ENCODE measurements at places on chromosomes 7 and 10. TPM values are rescaled to one million over a fixed set of nuclear protein-coding genes. Genes with fewer than 3 reads are reported as not detected.

Gene TEX47
- not detected for total RNA-seq

GRCh38 chr7:99190359-99191009, 17.4 kb downstream of the KPNA7 start:
- no peaks in the 10 kb centered on the region for H3K27me3 ChIP-seq
- H3K4me1 ChIP-seq: no peaks in the 10 kb centered on the region
- H3K36me3 ChIP-seq: no peaks in the 10 kb centered on the region
- DNase-seq: no peak
- no peak overlapping the region for H3K27ac ChIP-seq
- H3K4me3 ChIP-seq: no peak overlapping the region

- DNase-seq: peak; percentile 44
- H3K36me3 ChIP-seq: no peaks in the 10 kb centered on the region
- no peaks in the 10 kb centered on the region for H3K4me1 ChIP-seq
- H3K27me3 ChIP-seq: no peaks in the 10 kb centered on the region
Measured at GRCh38 chr10:8159341-8160165, 105.1 kb downstream of the GATA3 start.

DNA sequence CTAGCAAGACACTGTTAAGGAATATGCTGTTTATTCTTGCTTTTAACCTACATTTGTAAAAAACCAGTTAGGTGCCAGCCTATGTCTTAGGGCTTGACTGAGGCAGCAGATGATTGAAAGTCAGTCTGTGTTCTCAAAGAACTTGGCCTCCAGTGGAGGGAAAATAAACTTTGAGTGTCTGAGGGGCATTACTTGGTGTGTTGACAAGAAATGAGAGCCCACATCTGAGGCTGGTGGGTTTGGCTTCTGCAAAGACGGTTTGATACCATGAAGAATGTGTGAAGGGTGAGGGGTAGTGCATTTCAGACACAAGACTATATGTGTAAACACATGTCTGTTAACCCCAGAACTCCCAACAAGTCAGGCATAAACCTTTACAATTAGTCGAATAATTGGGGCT, 28.5 kb downstream of the CCSER2 start:
- H3K36me3 ChIP-seq: no peaks in the 10 kb centered on the region
- no peak for DNase-seq
- peaks cover 8% of the 10 kb centered on the region for H3K4me1 ChIP-seq

Gene GPR85
- total RNA-seq: not detected

- no peak overlapping the region for H3K27ac ChIP-seq
- DNase-seq: no peak
- H3K4me3 ChIP-seq: no peak overlapping the region
- no peaks in the 10 kb centered on the region for H3K36me3 ChIP-seq
- no peaks in the 10 kb centered on the region for H3K27me3 ChIP-seq
Measured at GRCh38 chr10:3312403-3312940, 139.9 kb upstream of the PITRM1 start.

DNA sequence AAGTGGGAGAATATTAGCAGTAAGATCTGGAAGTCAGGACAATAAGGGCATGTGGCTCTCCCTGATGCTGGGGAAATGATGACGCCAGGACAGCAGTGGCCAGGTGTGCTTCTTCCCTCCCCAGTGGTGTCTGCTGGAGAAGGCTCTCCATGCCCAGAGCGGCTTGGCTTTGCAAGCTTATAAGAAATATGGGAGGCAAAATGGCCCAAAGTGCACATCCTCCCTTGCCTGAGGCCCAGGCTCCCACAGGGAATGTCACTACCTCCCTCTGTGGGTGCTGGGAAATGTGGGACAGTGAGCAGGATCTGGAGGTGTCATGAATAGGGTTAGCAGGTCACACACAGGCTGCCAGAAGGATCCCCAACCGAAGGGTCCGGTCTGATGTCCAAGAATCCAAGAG, 17.1 kb upstream of the ZNF488 start:
- no peaks in the 10 kb centered on the region for H3K4me1 ChIP-seq
- H3K36me3 ChIP-seq: no peaks in the 10 kb centered on the region
- peaks cover 4% of the 10 kb centered on the region for H3K27me3 ChIP-seq
- H3K4me3 ChIP-seq: no peak overlapping the region
- no peak overlapping the region for H3K27ac ChIP-seq
- no peak for DNase-seq

GRCh38 chr10:16995867-16996529, 133.6 kb downstream of the CUBN start:
- peak; percentile 32 for DNase-seq
- peak overlapping the region; percentile 31 for H3K27ac ChIP-seq
- H3K4me1 ChIP-seq: peaks cover 12% of the 10 kb centered on the region
- H3K27me3 ChIP-seq: no peaks in the 10 kb centered on the region
- no peaks in the 10 kb centered on the region for H3K36me3 ChIP-seq
- no peak overlapping the region for H3K4me3 ChIP-seq

- DNase-seq: no peak
- no peaks in the 10 kb centered on the region for H3K27me3 ChIP-seq
- H3K27ac ChIP-seq: no peak overlapping the region
- H3K4me1 ChIP-seq: peaks cover 8% of the 10 kb centered on the region
- peaks cover 10% of the 10 kb centered on the region for H3K36me3 ChIP-seq
- no peak overlapping the region for H3K4me3 ChIP-seq
Measured at GRCh38 chr10:69348816-69349541, 67.7 kb downstream of the TACR2 start.

Gene FAM237B
- not detected for total RNA-seq

GRCh38 chr7:2956076-2956475, 87.6 kb downstream of the CARD11 start:
- H3K4me3 ChIP-seq: no peak overlapping the region
- no peaks in the 10 kb centered on the region for H3K4me1 ChIP-seq
- DNase-seq: no peak
- no peak overlapping the region for H3K27ac ChIP-seq
- H3K27me3 ChIP-seq: peaks cover 10% of the 10 kb centered on the region

- H3K27me3 ChIP-seq: no peaks in the 10 kb centered on the region
- no peak overlapping the region for H3K4me3 ChIP-seq
- H3K27ac ChIP-seq: no peak overlapping the region
Measured at GRCh38 chr10:89296220-89296648, 5.6 kb upstream of the IFIT2 start.

- no peak overlapping the region for H3K4me3 ChIP-seq
- no peak overlapping the region for H3K27ac ChIP-seq
- H3K4me1 ChIP-seq: no peaks in the 10 kb centered on the region
- H3K27me3 ChIP-seq: peaks cover 16% of the 10 kb centered on the region
Measured at GRCh38 chr10:84933402-84933801, 605.0 kb downstream of the CCSER2 start.

DNA sequence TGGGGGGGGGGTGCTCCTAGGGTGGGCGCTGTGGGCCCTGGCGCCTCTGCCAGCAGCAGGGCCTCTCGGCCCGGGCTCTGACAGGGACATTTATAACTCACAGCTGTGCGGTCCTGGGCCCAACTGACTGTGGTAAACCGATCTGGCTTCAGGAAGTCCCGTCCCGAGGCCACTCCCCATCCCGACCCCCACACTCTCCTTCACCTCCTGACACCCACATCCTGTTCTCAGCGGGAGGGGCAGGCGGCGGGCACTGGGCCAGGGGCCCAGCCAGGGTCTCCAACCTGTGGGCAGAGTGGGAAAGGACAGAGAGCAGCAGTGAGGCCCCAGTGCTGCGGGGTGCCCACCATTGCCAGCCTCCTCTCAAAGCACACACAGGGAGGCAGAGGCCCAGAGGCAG, 69.1 kb downstream of the ZMIZ1 start:
- H3K4me1 ChIP-seq: no peaks in the 10 kb centered on the region
- no peak for DNase-seq
- no peaks in the 10 kb centered on the region for H3K27me3 ChIP-seq

GRCh38 chr7:101108961-101109360, 17.9 kb upstream of the SERPINE1 start:
- no peak for DNase-seq
- peaks cover 23% of the 10 kb centered on the region for H3K4me1 ChIP-seq
- no peak overlapping the region for H3K4me3 ChIP-seq
- H3K36me3 ChIP-seq: no peaks in the 10 kb centered on the region
- no peaks in the 10 kb centered on the region for H3K27me3 ChIP-seq

DNA sequence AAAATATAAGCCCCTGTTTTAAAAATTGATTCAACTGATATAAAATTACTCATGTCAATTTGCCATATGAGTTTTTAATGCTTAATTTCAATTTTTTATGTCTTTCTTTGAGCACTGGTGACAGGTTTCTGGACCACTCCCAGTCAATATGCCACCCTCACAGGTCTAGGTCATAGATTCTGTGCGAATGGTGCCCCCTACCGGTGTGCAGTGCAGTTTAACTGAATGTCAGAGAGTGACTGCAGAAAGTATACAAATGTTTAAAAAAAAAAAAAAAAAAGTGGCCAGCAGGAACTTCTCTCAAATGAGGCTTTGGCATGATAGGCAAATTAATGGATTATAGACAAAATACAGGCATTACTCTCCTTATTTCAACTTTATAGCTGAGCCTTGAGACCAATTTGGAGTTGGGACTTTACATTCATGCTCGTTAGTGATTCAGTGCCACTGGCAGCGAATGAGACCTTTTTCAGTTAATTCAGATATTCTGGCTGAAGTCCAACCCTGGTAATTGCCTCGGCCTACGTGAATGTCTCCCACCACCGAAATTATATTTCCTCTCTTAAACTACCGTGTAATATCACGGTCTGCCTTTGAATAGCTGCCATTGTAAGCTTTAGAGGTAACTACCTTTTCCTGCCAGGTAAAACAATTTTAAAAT, 427.6 kb downstream of the PHTF2 start:
- H3K4me1 ChIP-seq: peaks cover 5% of the 10 kb centered on the region
- H3K27me3 ChIP-seq: peaks cover 5% of the 10 kb centered on the region
- H3K36me3 ChIP-seq: no peaks in the 10 kb centered on the region
- no peak overlapping the region for H3K4me3 ChIP-seq

Gene TCAF2
- 0.09 TPM for total RNA-seq

DNA sequence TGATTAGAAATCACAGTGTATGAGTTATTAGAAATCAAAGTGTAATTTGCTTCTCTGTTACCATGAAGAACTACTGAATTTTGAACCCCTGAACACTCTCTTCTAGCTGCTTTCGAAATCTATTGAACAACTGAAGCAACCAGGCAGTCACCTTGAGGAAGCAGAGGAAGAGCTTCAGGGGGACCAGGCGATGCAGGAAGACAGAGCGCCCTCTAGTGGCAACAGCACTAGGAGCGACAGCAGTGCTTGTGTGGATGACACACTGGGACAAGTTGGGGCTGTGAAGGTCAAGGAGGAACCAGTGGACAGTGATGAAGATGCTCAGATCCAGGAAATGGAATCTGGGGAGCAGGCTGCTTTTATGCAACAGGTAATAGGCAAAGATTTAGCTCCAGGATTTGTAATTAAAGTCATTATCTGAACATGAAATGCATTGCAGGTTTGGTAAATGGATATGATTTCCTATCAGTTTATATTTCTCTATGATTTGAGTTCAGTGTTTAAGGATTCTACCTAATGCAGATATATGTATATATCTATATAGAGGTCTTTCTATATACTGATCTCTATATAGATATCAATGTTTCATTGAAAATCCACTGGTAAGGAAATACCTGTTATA, 170.7 kb downstream of the HDAC9 start:
- H3K27me3 ChIP-seq: no peaks in the 10 kb centered on the region
- H3K27ac ChIP-seq: peak overlapping the region; percentile 73
- DNase-seq: peak; percentile 87
- no peaks in the 10 kb centered on the region for H3K36me3 ChIP-seq
- H3K4me3 ChIP-seq: no peak overlapping the region

Gene SVOPL
- total RNA-seq: not detected

Gene TBC1D12
- total RNA-seq: 1.6 TPM

Gene ETV1
- 60.1 TPM for total RNA-seq

DNA sequence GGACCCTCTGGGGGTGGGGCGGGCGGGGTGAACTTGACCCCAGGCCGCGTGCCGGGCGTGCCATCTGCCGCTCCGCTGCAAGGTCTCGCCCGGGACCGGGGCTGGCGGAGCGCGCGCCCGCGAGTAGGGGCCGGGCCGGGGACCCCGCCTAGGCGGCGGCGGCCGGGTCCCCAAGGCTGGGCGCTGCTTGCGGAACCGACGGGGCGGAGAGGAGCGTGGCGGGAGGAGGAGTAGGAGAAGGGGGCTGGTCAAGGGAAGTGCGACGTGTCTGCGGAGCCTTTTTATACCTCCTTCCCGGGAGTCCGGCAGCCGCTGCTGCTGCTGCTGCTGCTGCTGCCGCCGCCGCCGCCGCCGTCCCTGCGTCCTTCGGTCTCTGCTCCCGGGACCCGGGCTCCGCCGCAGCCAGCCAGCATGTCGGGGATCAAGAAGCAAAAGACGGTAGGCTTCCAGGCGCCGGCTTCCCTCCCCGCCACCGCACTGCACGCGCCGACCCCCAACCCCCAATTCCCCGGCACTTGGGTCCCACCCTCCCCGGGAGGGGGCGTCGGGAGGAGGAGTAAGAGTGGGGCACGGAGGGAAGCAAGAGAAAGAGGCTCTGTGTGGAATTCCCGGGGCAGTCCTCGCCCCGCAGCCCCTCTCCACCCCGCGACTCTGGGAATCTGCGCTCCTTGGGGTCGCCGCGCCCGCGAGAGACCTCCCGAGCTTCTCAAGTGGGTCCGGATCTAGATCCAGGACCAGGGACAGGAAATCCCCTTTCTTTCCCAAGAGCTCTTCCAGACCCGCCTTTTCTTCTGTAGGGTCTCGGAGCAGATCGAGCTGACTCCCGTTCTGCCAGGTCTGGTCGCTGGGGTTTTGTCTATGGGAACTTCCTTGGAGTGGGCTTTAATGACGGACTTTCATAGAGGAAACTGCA, at the start of gene PAPSS2:
Gene PAPSS2, plus strand, starts transcription at position 308 of the 913 bp plus-strand sequence. Its CDS starts 104 bp downstream, at position 412.
- H3K4me1 ChIP-seq: peaks cover 22% of the 10 kb centered on the region
- peak; percentile 66 for DNase-seq
- H3K27ac ChIP-seq: peak within 1 kb of the TSS; percentile 69
- no peaks in the 10 kb centered on the region for H3K36me3 ChIP-seq
- H3K27me3 ChIP-seq: no peaks in the 10 kb centered on the region

Gene SFTPA1
- total RNA-seq: not detected

DNA sequence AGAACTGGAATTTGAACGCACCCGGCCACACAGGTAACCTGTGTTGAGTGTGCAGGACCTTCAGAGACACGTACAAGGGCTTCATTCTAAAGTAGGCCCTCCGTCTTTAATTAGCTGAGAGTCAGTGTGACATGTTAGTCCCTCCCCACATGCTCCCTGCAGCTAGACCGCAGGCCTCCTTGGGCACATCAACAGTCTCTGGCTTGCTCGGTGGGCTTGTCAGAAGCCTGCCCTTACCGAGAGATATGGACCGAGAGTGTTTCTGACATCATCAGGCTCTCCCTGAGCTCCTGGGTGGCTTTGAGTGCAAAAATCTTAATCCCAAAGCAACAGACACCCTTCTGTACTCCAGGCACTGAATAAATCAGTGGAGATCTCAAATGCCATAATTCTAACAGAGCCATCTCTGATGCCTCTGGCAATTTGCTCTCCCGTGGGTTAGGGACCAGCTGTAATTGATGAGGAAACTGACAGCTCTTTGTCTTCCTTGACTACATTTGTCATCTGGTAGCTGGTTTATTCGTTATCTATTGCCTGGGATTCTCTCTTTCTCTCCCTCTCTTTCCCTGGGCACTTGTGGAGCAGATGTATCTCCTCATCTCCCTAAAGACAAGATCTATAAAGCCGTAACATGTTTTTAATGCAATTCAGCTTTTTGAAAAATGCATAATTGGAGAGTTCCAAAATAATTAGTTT, 850.6 kb downstream of the TYW1 start:
- H3K36me3 ChIP-seq: no peaks in the 10 kb centered on the region
- H3K27ac ChIP-seq: no peak overlapping the region
- peaks cover 19% of the 10 kb centered on the region for H3K4me1 ChIP-seq

- H3K4me3 ChIP-seq: no peak overlapping the region
- H3K4me1 ChIP-seq: no peaks in the 10 kb centered on the region
- DNase-seq: no peak
- H3K27me3 ChIP-seq: no peaks in the 10 kb centered on the region
Measured at GRCh38 chr7:35968140-35968940, 167.5 kb downstream of the SEPTIN7 start.

GRCh38 chr10:70776455-70777005, 8.6 kb downstream of the TBATA start:
- no peak overlapping the region for H3K27ac ChIP-seq
- no peak overlapping the region for H3K4me3 ChIP-seq
- H3K36me3 ChIP-seq: no peaks in the 10 kb centered on the region
- no peak for DNase-seq

Data from A673 (cell line).